Activated naive CD4-positive, alpha-beta T cell treated with anti-CD3 and anti-CD28 coated beads, Interleukin-2, amount 50 U/mL, for 16 hours (primary cell): ENCODE measurements at places on chromosomes 12 and 14.

DNA sequence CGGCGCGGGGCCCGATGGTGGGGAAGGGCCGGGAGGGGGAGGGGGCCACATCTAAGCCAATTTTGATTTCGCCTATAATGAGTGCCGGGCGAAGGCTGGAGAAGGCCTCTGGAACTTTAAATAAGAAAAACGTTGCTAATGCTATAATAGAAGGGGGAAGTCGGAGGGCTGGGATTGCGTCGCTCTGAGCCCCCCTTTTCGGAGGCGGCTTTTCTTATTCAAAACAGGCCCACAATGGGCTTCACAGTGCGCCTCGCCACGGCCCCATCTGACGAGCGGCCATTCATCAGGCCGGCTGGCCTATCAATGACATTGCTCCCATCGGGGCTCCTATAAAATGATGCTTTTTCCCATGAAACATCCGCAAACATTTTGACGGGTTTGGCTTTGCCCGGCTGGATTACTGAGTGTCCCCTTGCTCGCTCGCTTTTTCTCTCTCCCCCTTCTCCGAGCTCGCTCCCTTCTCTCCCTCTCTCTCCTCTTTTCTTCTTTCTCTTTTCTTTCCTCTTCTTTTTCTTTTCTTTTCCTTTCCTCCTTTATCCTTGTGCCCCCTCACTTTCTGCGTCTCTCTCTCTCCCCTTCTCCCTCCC lies at the start of gene RFX4:
Gene RFX4, plus strand, starts transcription at position 364 of the 590 bp plus-strand sequence. CDS start 317 bp downstream, outside the sequence.
- DNase-seq: no peak

- peak; percentile 82 for DNase-seq
These were observed 40.0 kb upstream of the SRSF5 start for GRCh38 chr14:69726761-69727511.

DNA sequence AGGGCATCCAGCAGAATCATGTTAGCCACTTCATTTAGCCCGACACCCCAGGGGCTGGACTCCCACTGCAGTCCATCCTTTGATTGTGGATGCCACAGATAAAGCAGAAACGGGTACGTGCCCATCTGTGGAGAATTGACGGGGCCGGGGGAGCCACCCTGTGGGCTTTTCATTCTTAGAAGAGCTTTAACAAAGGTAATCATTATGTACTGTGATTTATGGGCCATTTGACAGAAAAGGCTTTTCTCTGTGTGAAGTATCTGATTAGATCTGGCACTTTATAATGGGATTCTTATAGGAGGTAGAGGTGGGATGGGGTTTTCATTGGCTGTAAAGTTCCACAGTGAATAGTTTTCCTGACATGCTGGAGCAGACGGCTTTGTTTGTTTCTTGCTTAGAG lies 40.4 kb downstream of the AACS start:
- no peak for DNase-seq

DNA sequence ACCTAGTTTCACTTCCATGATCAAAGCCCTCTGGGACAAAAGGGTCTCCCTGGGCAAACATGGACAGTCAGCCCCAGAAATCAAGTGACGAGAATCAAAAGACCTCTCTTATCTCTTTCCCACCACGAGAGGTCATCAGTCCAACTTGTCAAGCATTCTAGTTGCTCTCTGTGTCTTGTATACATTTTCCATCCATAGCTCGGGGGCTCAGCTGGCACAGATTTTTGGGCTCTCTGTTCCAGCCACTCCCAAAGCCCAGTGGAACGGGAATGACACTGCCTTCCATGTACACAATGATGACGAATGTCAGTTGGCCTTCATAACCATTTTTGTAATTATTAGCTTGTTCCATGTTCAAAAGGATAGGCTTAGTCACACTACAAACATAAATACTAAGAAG lies 29.7 kb downstream of the NOS1 start:
- DNase-seq: no peak

DNA sequence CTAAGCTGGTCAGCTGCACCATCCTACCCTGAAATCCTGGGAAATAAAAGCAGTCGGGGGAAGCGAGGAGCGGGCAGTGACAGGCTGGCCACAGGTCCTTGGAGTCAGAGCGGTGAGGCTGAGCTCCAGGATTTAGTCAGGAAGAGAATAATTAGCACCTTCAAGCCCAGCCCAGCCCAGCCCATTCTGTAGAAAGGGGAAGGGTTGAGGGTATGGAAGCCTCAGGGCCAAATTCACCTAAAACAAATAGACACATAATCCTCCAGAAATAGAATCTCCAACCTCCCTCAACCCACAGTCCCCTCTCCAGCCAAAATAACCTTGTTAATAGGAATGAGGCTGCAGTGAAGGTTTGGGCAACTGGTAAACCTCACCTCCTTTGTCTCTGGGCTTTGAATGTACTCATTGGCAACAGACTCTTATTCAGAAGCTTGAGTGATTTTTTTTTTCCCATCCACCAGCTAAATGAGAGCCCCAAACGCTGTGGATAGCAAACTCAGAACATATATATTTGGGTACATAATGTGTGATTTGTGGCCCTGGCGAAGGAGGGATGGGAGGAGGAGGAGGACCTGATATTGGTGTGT lies 334.1 kb downstream of the DPF3 start:
- DNase-seq: no peak

- no peak for DNase-seq
These were observed 35.9 kb upstream of the EGLN3 start for GRCh38 chr14:33986804-33987203.
